Jurkat, Clone E6-1 (cell line): ENCODE measurements at places on chromosomes 11 and 22.

DNA sequence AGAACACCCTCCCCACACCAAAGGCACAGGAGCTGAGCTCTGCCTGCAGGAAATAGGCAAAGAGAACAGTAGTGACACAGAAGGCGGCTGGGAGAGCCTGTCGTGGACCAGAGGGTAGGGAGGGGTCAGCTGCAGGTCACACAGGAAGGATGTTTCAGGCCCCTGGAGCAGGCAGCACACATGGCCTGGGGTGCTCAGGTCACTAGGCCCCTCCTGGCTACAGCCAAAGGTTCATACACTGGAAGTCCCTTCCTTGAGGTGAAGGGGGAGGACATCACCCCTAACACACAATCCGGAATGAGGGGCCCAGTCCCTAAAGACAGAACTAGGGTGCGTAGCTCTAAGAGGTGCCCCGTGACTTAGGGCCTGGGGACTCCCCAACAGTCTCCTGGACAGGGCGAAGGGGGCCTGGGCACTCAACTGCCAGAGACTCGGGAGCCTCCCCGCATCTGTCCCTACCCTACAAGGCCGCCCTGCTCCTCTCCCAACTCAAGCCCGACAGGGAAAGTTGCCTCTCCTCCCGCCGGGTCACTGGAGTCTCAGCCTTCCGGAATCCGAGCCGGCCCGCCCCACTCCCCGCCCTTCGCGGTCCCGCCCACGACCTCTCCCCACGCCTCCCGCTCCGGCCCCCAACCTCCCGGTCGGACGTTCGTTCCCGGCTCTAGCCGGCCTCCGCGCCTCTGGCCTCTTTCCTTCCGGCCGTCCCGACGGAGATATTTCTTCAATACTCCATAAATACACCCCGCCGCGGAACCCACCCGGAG, at the start of gene CYB5R2:
Gene CYB5R2, minus strand, starts transcription at position 541 of the 764 bp plus-strand sequence. CDS start 675 bp downstream, outside the sequence.
- no peak for DNase-seq

DNA sequence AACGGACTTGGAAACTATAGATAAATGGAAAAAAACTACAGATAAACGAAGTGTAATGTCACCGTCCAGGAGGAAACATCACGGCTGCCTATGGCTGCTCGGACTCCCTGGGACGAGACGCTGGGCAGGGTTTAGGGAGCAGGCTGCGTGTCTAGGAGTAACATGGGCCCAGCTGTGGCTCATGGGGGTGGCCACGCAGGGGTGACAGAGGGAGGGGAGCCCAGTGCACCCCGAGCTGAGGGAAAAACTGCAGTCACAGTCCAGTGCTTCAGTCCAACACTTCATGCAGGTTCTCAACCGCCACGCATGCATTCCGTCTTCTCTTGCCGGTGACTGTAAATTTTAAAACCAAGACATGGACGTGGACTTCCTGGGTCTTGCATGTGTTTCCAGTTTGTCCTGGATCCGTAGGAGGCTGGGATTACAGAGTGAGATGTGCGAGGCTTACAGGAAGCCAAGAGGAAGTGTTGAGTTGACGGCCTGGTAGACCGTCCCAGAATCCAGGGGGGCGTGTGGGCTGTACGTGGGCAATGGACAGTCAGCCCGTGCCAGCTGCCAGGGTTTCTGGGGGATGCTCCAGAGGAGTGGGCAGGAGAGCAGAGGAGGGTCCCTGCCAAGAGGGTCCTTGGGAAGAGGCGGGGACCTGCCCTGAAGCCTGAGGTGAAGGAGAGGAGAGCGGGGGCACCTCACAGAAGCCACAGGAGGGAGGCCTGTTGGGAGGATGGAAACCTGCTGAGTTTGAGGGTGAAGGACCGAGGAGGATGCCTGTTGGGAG, 691.4 kb downstream of the BRD1 start:
- no peak for DNase-seq

GRCh38 chr22:41995211-41995610, 3.4 kb upstream of the WBP2NL start:
- DNase-seq: no peak

GRCh38 chr11:47523490-47524225, 29.3 kb downstream of the CELF1 start:
- no peak for DNase-seq

DNA sequence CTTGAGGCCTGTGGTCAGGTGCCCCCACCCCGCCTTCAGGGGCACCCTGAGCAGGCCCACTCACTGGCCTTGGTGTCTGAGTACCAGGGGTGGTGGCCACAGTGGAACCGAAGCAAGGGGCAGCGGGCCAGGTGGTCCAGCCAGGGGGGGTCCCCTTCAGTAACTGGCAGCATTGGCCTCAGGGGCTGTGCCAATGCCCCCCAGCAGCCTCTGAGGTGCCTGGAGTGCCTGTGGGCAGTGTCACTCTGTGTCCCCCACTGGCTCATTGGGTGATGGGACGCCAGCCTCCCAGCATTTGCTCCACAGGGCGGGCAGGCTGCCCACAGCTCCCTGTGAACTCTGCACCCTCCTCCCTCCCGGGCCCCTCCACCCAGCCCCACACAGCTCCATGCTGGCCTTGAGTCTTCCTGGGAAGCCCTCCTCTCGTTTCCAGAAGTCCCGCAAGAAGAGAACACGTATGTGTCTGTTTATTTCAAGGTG, 29.5 kb upstream of the CARS1 start:
- DNase-seq: no peak

DNA sequence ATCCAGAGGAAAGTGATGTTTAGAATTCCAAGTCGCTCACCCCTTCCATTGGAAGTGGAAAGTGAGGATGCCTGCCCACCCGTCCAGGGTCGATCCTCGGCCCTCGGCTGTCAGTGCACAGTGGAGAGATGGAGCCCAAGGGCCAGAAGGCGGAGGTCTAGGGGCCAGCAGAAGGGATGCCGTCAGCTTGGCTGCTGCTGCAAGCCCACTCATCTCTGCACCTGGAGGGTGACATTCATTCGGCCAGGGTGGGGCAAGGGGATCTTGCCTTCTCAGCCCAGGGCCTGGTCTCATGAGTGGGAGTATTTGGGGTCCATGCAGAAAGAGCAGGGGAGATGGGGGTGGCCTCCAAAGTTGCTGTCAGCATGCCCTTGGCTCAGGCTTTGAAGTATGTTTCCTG, 30.7 kb downstream of the LINC01488 start:
- no peak for DNase-seq

DNA sequence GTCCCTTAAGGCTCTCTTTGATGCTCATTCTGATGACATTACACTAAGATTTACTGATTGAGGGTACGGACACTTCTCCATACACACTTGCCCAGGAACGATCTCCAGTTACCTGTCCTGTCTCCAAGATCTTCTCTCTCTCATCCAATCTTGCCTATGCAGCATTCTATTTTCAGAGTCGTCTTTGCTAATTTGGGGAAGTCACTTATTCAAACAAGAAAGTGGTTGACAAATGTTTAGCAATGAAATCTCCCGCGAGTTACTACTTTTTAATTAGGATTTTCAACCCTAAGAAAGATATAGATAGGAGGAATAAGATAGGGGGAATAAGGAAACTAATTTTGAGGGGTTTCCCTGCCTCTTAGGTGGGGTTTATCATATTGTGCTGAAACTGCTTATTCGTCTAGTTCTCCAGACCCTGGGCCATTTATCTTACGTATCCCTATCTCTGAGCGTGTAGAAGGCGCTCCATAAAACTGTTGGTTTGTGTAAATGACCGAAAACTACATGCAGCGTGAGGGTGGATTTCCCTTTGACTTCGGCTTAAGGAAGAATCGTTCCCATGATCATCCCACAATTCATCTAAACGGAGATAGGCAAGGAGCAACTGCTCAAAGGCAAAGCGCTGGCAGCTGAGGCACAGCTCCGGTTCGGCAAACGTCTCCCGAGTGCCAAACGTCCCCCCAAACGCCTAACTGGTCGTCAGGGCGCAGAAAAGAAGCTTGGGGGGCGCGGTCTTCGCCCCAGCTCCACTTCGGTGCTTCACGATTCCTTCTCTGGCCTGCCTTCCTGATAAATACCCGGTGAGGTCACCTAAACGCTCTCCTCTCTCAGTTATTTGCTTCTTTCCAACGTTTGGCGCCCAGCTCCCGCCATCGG, 804 bp downstream of the APIP start:
- DNase-seq: no peak

DNA sequence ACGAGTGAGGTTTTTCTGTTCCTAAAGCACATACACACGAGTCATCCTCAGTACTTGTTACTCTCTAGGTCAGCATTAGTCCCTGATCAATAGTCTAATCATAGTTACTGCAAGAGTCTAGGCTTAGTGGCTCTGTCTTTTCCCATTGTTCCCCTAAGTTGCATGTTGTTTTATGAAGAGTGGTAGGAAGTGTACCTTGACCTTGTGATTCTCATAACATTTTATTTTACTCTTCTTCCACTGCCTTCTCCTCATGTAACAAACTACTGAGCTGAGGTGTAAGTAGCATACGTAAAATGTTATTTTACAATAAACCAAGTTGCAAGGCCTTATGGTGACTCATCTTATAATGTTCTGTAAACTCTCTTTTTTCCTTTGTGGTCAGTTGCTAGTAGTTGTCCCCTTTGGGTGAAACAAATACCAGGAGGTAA, 15.0 kb downstream of the METTL15 start:
- no peak for DNase-seq

DNA sequence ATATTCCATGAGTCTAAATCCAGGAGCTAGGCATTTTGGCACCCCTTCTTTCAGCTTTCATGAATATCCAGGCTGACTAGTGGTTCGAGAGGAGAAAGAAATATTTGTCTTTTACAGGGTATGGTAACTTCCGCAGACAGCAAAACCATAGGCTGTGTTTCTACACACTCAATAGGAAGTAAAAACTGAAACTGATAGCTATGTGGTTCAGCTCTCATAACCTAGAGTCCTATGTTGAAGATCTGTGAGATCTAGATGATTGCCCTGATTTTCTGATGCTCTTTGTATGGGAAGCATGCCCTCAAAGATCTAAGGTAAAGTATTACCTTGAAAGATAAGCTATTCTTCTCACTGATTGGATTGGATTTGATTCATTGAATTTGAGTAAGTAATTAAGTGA, 118.3 kb downstream of the CD44 start:
- no peak for DNase-seq

DNA sequence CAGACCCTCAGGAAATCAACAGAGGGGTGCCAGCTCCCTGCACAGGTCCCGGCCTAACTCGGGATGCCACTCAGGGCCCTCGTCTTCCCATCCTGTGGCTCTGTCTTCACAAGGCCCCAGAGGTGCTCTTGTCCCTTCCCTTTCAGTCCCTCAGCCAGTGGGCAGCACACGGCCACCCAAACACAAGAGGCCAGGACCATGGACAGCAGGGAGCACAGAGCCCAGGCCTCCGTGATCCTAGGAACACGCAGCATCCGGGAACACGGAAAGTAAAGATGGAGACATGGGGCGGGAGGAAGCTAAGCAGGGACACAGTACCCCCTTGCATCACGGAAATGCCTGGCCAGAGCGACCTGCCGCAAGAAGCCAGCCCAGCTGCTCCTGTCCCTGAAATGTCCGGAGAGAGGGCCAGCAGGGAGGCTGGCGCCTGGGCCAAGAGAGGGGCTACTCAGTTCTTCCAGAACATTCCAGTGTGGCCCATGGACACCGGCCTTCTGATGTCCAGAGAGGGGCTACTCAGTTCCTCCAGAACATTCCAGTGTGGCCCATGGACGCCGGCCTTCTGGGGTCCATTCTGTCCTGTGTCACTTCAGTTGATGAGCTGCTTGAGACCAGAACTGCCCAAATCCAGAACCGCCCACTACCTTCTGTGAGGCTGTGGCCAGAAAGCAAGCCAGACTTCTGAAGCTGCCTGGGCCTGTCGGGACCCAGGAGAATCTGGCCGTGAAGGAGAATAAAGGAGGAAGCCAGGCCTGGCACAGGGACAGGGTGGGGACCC, 274.0 kb downstream of the BRD1 start:
- DNase-seq: no peak

- no peak for DNase-seq
Observed at GRCh38 chr11:118799372-118799771, 8.4 kb upstream of the DDX6 start.

- DNase-seq: no peak
Observed at GRCh38 chr11:116658876-116659535, 113.8 kb downstream of the BUD13 start.
